MG63 (cell line): ENCODE measurements at places on chromosomes 5 and 9.

GRCh38 chr5:74766418-74766848, 484 bp downstream of the GFM2 start:
- DNase-seq: no peak

GRCh38 chr9:23823986-23824829, 1.8 kb downstream of the ELAVL2 start:
- DNase-seq: no peak

DNA sequence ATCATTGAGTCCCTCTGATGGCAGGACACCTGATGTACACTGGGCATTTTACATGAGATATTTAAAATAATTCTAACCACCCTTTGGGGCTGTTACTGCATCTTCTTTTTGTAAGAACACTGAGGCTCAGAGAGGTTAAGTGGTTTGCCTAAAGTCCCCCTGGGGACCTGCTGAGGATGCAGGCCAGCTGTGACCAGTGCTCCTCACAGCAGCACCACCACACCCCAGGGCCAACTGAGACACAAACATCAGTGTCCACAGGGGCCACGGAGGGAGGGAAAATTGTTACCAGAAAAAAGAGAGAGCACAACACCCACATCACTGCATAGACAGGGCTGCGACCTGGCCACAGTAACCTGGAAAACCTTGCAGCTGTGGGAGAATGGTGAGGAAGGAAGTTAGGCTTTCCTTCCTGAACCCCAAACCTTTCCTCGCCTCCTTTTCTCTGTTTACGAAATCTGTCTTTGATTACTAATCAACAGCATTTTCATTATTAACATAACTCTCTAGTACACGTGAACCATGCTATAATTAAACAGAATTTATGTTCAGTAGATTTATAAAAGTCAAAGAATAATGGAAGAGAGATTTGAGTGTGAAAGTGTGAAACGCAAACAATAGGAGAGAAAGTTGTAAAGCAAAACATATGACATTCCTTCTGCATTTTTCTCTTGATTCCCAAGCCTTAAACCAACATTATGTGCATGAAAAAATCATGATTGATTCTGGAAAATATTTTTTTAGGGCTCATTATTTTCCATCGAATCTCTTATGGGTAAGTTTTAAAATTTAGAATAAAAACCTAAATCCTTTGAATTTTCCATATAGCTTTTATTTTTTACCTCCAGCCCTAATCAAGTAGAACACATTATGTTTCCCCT, 228.1 kb upstream of the DAPK1 start:
- no peak for DNase-seq

- no peak for DNase-seq
These were observed 73.8 kb upstream of the SLC1A1 start for GRCh38 chr9:4416467-4416866.

DNA sequence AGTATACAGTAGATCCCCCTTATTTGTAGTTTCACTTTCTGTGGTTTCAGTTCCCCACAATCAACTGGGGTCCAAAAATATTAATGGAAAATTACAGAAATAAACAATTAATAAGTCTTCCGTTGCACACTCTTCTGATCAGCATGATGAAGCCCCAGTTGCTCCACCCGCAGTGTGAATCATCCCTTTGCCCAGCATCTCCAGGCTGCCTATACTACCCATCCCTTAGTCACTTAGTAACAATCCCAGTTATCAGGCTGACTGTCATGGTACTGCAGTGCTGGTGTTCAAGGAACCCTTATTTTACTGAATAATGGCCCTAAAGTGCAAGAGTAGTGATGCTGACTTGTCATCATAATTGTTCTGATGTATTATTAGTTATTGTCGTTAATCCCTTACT, 28.9 kb downstream of the SHC3 start:
- DNase-seq: peak; percentile 23

DNA sequence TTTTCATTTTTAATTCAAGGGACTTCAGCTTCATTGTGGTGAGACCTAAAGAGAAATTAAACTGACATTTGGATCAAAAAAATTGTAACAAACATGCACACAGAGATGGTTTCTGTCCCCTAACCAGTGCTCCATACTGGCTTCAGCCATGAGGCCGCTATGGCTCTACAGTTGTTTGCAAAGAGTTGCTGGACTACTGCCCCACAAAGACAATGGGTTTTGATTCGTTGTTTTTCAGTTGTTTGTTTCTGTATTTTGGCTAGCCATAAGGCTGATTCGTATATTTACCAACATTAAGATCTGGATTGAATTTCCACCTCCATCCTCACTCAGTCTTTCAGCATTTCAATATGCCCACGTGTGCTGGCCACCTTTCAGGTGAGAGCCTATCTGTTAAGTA, 163.7 kb upstream of the KIF2A start:
- DNase-seq: no peak

- no peak for DNase-seq
These were observed 18.5 kb downstream of the NR5A1 start for GRCh38 chr9:124488641-124489210.

GRCh38 chr5:66757219-66757833, 161.1 kb downstream of the MAST4 start:
- DNase-seq: no peak

DNA sequence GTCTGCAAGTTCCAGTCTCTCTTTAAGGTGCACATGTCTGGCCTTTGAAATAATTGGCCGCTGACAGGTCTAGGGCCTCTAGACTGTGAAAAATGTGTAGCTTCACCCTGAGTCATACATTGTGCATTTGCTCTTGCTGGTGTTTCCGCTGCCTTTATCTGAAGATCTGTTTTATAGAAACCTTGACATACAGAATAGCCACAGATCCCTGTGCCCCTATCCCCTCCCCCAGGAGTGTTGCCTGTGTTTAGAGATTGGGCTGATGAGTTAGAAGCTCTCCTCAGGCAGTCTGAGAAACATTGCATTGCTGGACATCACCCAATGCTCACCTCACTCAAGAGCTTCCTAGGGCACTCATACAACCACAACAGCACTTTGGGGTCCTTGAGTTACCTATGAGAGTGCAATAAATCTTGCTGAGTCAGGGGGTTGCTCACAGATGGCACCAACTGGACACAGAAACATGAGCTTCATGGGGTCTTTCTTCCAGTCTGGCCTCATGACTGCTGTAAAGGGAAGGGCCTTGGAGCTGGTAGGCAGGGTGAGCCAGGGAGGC, 3.8 kb upstream of the ZNF782 start:
- DNase-seq: no peak

DNA sequence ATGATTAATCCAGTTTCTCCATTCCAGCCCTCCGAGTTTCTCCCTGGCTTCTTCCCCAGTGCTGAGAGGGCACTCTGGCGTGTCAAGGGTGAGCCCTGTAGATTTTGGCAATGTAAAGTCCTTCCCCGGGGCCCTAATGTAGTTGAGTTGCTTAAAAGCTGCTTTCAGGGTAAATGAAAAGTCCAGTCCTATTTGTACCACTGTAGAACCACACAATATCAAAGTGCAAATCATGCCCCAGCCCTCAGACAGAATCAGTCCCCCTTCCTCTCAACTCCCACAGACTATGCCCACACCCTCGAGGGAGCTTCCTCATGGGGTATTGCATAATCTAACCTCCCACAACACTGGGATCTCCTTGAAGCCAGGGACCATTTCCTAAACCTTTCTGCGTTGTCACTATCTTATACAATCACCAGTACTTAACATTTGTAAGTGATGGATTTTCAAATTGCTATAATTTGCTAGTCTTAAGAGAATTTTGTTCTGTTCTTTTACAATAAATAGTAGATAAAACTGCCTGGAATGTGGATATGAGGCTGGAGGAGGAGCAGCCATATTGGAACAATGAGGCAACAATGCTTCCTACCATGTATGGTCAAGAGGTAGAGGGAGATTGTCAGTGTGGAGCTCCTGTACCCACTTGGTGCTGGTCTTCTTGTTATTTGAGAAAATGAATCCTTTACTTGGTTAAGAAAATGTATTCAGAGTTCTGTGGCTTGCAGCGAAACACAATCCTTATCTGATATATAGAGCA, 34.4 kb downstream of the ZNF366 start:
- DNase-seq: peak; percentile 61

DNA sequence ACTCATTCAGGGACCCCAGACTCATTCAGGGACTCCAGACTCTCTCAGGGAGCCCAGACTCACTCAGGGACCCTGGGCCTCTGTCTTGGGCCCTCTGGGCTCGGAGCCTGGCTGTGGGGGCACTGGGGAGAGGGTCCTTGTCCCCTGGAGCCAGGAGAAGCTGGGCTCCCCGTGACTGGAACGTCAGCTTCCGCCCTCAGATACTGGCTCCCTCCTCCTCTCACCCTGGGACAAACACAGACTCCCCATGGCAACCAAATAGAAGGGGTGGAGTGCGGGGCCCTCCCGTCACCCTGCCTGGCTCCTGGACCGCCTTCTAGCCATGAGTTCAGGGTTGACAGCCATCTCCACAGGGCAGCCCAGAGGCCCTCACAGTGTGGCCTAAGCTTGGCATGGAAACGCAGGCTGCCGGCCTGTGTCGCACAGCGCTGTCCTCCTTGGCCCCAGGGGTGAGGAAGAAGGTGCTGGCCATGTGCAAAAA, 27.6 kb downstream of the ZDHHC11B start:
- DNase-seq: no peak

GRCh38 chr5:149181732-149182131, 40.4 kb downstream of the ABLIM3 start:
- no peak for DNase-seq

DNA sequence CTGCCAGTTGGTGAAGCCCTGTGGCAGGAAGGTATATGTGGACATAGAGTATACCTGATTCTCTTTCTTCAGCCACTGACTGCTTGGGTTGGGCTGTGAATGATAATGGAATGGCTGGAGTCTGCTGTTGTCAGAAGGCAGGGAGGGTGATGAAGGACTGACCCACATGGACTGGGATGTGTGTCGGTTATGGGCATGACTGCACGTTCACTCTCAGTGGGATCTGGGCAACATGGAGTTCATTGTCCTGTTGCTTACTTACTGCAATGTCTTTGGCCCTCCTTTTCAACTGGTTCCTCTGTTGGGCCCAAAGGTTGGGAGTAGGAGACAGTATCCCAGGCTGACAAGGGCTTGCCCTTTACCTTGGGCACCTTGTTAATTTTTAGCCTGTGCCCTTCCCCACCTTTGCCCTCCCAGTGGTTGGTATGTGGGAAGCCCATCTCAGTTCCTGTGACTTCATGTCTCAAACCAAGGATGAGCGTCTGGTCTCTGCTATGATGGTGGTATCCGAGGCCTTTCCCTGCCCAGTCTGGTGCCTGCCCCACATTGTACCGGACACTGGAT, 34.6 kb downstream of the FAXDC2 start:
- no peak for DNase-seq

DNA sequence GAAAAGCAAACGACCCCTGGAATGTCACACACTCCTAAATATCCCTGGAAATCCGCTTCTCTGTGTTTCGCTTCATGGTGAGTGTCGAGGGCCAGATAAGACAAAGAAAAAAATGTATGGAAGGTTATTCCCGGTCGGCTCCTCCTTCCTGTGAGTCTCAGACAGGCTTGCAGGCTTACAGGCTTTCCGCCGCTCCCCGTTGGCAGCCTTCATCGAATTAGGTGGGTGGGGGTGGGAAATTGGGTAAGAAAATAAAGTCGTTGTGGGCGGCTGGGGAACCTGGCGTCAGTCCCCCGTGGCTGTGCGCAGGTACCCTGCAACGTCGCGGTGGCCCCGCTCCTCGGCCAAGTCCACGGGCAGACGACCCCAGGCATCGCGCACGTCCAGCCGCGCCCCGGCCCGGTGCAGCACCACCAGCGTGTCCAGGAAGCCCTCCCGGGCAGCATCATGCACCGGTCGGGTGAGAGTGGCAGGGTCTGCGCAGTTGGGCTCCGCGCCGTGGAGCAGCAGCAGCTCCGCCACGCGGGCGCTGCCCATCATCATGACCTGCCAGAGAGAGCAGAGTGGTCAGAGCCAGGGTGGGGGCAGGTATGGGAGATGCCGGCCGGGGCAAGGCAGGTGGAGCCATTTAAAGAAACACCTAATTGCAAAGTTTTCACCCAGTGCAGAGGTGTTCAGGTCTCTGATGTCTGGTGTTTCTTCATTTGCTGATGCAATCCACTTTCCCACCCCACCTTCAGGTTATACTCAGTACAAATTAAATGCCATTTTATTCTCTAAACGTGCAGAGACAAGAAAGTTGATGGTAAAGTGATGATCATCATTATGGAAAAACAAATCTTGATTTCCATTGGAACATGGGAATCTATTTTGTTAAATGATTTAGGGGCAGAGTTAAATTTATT, 3.2 kb downstream of the CDKN2B start:
- DNase-seq: no peak

DNA sequence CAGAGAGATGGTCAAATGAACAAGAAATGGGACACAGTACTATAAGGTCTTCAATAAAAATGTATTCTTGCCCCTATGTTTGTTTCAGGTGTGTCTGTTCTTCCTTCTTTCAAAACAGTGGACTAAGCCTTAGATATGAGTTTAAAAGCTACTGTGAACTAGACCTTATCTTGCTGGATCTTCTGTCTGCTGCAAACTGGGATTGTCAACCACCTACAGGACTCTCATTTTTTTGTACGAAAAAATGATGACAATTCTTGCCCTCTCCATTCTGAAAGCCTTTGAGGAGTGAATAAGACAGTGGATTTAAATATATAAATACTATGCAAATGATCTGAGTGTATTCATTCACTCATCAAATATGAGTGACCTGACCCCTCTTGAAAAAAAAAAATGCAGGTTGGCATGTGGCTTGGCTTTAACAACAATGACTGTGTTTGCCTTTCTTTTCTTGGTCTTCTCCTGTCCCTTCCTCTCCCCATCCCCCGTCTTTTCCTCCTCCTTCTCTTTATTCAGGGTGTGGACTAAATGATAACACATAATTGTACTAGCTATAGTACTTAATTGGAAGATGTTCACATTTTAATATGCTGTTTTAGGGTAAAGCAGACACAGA, 235.5 kb upstream of the TRIM32 start:
- DNase-seq: no peak

DNA sequence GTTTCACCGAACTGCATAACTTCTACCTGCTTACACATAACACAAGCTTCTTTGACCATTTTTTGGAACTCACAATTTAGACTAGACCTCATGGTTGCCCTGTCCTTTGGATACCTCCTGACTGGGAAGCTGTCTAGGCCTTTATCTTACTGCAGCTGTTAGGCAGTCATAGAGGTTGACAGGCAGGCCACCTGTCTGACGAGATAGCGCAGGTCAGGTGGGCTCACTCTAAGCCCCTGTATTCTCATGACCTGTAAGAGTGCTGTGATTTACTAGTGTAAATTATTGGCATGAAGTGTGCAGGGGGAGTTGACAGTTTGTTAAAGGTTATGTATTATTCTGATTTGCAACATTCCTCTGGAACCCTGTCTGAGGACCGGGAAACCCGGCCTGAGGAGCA, 29.0 kb downstream of the SLC22A4 start:
- no peak for DNase-seq

- DNase-seq: peak; percentile 75
These were observed at the start of gene IDNK for GRCh38 chr9:83622939-83623678. Gene IDNK, plus strand, starts transcription at chr9:83623143. Its CDS starts 29 bp downstream, at chr9:83623172.

GRCh38 chr9:93091056-93091452, 5.0 kb upstream of the CARD19 start:
- no peak for DNase-seq

GRCh38 chr5:158838781-158839180, 260.9 kb downstream of the EBF1 start:
- DNase-seq: no peak

- DNase-seq: no peak
These were observed 200.0 kb downstream of the NR2F1-AS1 start for GRCh38 chr5:93381057-93381456.

GRCh38 chr9:95791286-95791685, 84.2 kb upstream of the ERCC6L2 start:
- DNase-seq: no peak

- DNase-seq: no peak
These were observed 1671.2 kb upstream of the ACO1 start for GRCh38 chr9:30713243-30713642.
